ENCODE measurements at places on chromosomes 7 and 10.

DNA sequence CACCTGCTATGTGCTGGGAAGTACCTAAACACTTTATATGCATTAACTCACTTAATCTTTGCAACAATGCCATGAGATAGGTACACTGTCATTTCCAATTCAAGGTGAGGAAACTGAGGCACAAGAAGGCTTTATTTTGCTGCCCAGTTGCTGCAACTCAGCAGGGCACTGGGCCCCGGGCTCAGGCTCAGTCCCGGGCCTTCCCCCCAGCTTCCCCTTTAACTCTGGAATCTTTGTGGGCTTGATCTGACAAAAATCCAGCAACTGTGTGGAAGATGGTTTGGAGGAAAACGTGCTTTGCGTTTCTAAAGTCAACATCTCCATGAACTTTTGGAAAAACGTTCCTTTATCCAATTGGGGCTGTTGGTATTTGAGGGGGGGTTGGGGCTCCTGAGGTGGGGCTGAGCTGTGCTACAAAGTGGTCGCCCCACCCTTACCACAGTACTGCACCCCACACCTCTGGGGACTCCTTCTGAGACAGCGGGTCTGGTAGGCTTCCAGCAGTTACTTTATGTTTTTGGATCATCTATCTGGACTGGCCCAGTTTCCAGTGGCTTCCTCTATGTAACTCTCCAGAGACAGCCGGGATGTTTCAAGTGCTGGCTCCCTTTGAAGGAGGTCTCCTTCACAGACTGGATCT lies 40.5 kb upstream of the CAMK1D start:
- DNase-seq, result no peak

- no peak for DNase-seq
Measured at GRCh38 chr7:83486536-83486935, 162.4 kb downstream of the SEMA3E start.

- no peak for DNase-seq
Measured at GRCh38 chr10:119256030-119256429, 48.7 kb downstream of the GRK5 start.

DNA sequence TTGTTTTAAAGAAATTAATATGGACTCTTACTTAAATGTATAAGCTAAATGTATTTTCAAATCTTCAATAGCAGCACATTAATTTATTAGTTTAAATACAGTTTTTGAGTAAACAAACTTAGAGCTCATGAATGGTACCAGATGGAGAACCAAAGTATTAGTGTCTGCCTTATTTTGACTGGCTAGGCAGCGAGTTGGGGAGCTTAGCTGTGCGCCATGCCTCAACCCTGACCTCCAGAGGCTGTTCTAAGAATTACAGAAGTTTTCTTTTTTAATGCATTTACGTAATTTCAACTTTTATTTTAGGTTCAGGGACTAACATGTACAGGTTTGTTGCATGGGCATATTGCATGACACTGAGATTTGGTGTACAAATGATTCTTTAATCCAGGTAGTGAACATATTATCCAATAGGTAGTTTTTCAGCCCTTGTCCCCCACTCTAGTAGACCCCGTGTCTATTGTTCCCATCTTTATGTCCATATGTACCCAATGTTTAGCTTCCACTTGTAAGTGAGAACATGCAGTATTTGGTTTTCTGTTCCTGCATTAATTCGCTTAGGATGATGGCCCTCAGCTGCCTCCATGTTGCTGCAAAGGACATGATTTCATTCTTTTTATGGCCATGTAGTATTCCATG lies 166.8 kb downstream of the IQUB start:
- no peak for DNase-seq

- no peak for DNase-seq
Measured at GRCh38 chr7:112073530-112073929, 132.7 kb downstream of the DOCK4 start.
